Lung microvascular endothelial cell (primary cell): ENCODE measurements at places on chromosomes 6 and 20. TPM values are rescaled to one million over a fixed set of nuclear protein-coding genes. Genes with fewer than 3 reads are reported as not detected.
A peak's percentile ranks its signal among the peaks of the same experiment; 100 is the strongest.

DNA sequence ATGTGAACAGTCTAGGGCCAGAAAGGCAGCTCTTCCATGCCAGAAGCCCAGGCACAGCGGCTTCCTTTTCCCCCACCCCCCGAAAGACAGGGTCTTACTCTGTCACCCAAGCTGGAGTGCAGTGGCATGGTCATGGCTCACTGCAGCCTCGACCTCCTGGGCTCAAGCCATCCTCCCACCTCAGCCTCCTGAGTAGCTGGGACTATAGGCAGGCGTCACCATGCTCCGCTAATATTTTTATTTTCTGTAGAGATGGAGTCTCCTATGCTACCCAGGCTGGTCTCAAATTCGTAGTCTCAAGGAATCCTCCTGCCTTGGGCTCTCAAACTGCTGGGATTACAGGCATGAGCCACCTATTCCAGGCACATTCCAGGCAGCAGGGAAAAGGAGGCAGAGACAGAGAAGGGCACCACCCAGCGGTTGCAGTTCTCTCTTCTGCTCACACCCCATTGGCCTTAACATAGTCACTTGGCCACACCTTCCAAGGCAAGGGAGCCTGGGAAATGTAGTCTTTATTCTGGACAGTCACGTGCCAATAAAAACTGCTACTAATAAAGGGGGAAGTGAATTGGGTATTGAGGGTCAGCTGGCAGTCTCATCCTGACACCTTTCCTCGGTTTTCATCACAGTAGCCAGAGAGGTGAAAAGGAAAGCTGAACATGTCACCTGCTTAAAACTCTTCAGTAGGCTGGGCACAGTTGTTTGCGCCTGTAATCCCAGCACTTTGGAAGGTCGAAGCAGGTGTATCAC is 205.9 kb downstream of the ZMYND8 start:
- peak; percentile 81 for DNase-seq

DNA sequence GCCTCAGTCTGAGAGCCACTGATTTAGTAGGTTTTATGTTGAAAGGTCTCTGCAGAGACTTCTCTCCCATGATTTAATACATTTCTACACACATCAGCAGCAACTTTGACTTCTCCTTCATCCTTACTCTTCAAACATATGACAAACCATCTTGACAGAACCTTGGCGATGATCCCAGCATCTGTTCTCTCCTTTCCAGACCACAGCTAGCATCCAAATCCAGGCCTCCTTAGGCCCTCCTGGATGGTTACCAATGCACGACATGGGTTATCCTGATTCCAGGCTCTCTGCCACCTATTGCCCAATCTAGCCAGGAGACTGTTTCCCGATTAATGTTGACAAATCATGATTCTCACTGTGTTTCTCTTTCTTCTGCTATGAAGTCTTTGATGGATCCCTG is 16.8 kb downstream of the LAMA4 start:
- peak; percentile 69 for DNase-seq

DNA sequence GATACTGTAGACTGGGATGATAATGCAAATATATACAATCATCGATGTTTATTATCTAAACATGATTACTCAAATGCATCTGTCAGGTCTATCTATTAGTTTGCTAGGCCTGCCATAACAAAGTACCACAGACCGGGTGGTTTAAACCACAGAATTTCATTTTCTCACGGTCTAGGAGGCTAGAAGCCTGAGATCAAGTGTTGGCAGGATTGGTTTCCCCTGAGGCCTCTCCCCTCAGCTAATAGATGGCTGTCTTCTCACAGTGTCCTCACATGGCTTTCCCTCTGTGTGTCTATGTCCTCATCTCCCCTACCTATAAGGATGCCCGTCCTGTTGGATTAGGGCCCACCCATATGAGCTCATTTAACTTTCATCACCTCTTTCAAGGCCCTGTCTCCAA is 512.6 kb upstream of the SLC35B3 start:
- DNase-seq: no peak

DNA sequence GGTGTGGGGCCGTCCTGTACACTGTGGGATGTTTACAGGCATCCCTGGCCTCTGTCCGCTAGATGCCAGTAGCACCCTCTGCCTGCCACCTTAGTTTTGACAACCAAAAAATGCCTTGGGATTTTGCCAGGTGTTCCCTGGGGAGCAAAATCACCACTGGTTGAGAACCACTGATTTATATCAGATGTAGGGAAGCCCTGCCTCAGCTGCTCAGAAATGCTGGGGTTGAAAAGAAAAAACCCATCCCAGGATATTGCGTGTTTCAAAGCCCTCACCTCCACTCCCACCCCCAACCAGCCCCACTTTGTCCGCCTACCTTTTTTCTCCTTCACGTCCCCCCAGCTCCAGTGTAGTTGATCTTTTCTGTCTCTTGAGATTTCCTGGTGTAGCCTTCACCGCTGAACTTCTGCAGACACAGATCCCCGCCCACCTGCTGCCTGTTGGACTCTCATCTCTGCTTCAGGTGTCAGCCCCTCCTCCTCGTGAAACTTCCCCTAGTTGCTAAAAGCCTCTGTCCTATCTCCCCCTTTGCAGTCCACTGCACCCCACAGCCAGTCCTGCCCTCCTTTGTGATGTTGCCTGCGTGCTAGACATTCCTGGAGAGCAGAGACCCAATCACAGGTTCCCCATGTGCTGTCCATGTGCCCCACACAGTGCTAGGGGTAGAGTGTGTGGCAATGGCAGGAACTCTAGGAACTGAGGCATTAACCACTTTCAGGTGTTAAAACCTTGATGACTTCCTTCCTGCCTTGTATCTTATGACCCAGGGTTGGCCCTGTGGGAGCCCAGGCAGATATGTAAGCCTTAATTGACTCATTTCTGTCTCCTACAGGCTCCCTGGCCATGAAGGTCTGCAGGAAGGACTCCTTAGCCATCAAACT is 98.9 kb downstream of the TBC1D7 start:
- no peak for DNase-seq

The FBXO30 gene
- 8.3 and 9.9 TPM in 2 replicates for total RNA-seq

The PHACTR1 gene
- total RNA-seq: 0.40 and 1.3 TPM in 2 replicates

The PTCRA gene
- total RNA-seq: not detected in 2 replicates
